ENCODE measurements at places on chromosomes 2 and 18.

DNA sequence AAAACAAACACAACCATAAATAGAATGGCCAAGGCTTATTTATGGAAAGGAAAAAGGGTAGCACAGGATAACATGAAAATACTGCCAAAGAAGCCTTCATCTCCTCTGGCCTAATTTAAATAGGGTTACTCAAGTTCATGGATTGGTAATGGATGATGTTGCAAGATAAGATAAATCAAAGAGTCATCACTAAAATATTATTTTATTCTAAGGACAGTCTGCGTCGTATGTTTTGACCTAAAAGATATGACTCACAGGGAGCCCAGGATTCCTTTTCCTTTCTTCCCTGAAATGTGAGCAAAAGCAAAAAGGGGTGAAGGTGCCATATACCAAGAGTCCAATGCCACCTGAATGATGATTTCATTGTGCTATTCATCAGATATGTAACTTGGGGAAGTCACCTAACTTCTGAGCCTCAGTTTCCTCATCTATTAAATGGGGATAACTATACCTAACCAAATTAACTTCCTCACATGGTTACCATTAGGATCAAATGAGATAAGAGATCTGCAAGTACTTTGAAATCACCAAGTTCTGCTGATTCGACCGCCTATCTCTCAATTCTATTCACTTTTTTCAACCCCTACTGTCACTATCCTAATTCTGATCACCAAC lies 137.7 kb downstream of the THADA start:
- DNase-seq = no peak

- DNase-seq = no peak
These were observed 99.4 kb upstream of the NCK2 start for GRCh38 chr2:105645031-105645937.

- no peak for DNase-seq
These were observed 32.9 kb upstream of the LYPD6B start for GRCh38 chr2:149005471-149006077.

GRCh38 chr2:168614172-168615018 lies 158.3 kb downstream of the CERS6 start:
- DNase-seq = peak; percentile 14

- DNase-seq = no peak
These were observed 99.8 kb downstream of the TACR1 start for GRCh38 chr2:75099521-75099922.

DNA sequence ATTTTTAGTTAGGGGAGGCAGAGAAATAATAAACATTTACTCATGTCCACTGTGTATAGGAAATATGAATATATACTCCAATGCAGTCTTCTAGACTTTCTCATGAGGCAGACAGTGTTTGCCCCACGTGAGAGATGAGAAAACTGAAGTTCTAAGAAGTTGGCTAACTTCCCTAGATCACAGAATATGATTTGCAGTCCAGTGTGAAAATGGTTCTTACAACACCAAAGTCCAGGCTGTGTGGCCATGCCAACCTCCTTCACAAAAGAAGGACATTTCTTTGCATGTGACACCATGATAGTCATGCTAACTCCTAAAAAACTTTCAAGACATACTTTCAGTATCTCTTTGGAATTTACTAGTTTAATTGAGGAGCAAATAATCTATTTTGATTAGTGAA lies 143.7 kb downstream of the IRS1 start:
- no peak for DNase-seq

GRCh38 chr2:174597345-174598047 lies at the start of gene WIPF1:
TSS of gene WIPF1 (minus strand) at chr2:174597804. CDS start at chr2:174585573, 12,231 bp downstream.
- peak; percentile 56 for DNase-seq

DNA sequence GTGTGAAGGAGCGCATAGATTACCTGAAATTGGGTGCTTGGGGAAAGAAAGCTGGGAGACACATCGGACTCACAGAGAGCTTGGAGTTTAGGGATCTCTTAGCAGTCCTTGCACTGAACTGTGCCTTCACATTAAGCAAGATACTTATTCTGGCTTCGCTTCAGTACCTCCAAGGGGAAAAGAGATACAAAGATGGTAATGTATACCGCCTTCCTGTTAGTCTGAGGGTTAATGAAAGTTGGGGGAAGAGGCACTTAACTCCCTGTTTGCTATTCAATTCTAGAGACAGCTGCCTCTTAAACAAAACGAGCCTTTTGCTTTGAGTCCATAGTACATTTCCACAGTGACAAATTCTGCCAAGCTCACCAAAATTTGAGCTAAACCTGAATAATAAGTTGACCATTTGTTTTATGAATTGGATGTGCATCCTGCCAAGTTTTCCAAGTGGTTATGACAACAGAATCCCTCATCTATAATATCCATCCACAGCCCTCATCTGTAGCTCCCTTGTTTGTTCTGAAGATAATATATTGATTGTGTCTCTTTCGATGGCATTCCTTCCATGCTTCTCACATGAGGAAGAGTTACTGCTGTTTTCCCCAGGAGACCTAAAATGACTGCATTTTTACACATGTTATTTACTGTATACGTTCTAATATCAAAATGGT lies 287.1 kb upstream of the ATP5MC3 start:
- no peak for DNase-seq

- no peak for DNase-seq
These were observed 225.4 kb upstream of the SMAD2 start for GRCh38 chr18:48155856-48156255.

GRCh38 chr2:236888794-236889780 lies 196.6 kb upstream of the COPS8 start:
- no peak for DNase-seq

GRCh38 chr2:20231598-20232026 lies 6.7 kb upstream of the SDC1 start:
- no peak for DNase-seq

DNA sequence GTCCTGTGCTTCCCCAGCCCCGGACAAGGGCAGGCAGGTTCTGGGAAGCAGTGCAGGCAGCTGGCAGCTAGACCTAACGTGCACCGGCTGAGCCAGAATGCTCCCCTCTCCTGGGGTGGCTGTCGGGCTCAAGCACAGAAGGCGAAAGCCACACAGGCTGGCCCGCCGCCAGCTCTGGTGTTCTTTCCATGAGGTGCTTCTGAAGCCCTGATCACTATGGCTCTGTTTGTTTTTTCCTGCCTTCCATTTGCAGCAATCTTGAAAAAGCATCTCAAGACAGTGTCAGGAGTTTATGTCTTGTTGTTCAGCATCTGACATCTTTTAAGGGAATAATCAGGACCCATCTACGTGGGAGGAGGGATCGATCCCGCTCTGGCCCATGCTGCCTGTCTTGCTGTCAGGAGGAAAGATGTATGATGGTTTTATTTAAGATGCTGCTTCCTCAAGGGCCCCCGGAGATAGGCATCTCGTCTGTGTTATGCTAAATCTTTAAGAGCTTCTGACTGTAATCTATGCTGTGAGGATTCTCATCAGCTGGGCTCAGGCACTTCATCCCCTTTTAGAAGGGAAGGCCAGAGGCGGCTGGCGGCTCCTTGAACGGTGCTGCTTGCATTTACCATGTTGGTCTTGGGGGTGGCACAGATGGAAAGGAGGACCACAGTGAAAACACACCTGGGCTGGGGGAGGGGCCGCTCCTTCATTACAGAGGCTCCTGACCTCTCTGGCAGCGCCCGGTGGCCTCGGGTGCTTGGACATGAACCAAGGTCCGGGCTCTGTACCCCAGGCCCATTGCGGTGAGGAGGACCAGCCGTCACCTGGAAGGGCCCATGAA lies 118.5 kb upstream of the HDAC4 start:
- DNase-seq = peak; percentile 17

GRCh38 chr2:202848813-202849212 lies 22.8 kb downstream of the ICA1L start:
- DNase-seq = no peak

- DNase-seq = no peak
These were observed 239.8 kb upstream of the MYT1L start for GRCh38 chr2:2570871-2571270.

DNA sequence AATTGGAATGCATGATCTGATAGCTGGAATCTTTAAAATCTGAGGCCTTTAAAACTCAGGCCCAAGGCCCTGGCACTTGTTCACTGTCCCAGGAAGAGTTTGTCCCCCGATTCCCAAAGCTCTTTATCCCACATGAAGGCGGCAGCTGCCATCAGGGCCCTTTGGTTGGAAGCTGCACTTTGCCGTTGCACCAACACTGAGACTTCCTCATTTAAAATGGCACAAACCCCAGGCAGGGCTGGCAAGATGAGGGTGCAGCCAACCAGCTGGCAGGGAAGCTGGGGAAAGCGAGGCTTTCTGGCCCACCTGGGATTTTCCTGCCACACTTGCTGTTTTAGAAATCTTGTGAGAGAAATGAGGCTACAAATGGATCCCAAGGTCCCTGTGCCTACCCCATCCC lies 6.3 kb downstream of the FLACC1 start:
- no peak for DNase-seq

DNA sequence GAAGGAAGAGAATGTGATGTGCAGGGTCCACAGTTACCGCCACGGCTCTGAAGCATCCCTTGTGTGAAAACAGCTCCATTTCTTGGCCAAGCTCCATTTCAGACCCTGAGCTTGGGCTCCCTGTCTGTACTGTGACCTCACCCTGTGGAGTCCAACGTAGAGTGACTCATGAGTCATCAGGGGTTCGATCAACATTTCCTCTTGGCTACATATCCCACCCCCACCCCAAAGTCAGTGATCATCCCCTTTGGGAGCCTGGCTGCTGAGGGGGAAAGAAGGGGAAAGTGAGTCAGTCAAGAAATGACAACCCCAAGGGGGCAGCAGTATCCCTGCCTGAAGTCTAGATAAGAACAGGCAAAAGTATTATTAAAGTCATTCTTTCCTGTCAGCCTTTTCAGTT lies 62.2 kb downstream of the PAPOLG start:
- peak; percentile 33 for DNase-seq

GRCh38 chr18:51637881-51638280 lies 440.4 kb upstream of the MEX3C start:
- DNase-seq = no peak

- no peak for DNase-seq
These were observed 528 bp upstream of the ATG16L1 start for GRCh38 chr2:233250985-233251305.

GRCh38 chr2:62472312-62472711 lies 33.7 kb downstream of the TMEM17 start:
- DNase-seq = no peak

DNA sequence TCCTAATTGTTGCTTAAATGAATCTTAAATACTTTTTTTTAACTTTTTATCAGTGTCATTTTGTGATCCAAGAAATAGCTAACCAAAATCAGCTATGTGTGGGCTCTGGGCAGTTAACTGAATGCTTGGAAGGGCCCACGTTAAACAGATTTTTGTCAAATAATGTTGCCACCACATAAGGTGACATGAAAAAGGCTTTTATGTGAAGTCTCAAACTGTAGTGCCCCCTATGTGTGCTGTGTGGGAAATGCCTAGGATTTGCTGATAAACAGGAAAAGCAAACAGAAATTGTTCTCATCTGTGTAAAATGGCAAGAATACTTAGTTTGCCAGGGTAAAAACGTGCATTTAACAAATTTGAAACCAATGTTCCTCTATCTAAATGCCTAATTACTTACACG lies 242.2 kb downstream of the ZNF516 start:
- no peak for DNase-seq

DNA sequence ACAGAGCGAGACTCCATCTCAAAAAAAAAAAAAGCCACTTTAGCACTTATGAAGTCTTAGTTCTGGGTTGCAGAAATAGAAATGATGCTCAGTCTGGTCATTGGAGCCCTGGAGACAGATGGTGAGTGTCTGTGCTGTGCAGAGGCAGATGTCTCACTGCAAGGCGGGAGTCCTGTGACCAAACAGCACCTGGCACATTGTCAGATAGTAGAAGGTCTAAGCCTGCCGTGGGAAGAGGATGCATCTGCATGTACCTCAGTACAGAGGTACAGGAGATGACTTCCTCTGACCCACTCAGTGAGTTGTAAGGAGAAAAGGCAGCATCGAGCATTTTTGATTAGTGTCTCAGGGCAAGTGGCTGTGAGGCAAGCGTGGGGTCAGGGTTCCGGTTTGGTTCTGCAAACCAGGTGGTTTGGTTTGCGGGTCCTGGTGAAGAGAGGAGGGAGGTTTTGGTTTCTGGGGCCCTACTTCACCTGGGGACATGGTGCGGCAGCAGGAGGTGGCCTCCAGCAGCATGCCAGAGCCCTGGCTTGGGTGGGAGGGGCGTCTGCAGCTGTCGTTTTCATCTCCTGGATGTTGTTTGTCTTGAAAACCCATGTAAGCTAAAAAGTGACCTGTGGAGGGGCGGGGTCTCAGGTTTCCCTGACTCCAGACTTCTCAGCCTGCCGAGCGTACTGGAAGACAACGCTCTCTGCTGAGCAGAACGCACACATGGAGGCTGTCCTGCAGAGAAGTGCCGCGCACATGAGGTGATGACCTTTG lies 3.8 kb downstream of the RBFA start:
- DNase-seq = no peak

DNA sequence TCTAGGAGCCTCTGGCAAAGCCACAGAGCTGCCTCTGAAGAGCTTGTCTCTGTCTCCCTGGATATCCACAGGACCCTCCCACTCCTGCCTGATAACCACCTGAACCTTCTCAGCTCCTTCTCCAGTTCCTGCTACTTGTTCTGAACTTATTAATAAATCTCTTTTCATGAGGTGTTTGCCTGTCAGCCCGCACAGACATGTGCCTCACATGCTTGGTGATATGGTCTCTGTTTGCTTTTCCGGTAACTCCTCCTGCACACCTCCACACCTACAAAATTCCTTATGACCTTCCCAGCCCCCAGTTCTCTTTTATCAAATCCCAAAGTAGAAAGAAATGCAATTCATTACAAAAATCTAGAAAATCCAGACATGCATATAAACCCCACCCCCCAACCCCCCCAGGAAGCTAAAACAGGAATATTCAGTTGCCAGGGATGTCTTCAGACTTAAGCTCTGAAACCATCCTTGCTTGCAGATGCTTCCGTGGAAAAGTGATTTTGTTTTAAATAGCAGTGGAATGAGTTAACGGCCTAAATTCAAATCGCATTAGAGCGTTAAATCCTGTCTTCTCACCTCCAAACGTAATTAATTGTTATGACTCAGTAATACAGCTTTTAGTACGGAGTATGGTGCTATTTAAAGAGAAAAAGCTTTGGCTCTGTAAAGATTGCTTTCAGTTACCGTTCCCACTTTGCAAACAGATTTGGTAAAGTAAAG lies 2.1 kb upstream of the PID1 start:
- no peak for DNase-seq

- DNase-seq = no peak
These were observed 33.4 kb upstream of the SERPINB7 start for GRCh38 chr18:63741769-63742168.

DNA sequence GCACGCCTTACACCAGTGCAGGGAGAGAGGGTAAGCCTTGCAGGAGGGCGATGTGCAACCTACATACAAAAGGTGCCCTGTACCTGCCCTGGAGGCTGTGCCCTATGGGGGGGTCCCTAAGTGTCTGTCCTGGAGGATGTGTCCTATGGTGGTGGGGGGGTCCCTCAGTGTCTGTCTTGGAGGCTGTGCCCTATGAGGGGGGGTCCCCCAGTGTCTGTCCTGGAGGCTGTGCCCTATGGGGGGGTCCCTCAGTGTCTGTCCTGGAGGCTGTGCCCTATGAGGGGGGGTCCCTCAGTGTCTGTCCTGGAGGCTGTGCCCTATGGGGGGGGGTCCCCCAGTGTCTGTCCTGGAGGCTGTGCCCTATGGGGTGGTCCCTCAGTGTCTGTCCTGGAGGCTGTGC lies 216.6 kb downstream of the HDAC4 start:
- no peak for DNase-seq

Data from CD4-positive, alpha-beta T cell treated with Interleukin-17A for 4 hours (primary cell).